Activated naive CD8-positive, alpha-beta T cell treated with anti-CD3 and anti-CD28 coated beads, Interleukin-2, amount 50 U/mL, for 24 hours (primary cell): ENCODE measurements at places on chromosomes 1 and 21.

DNA sequence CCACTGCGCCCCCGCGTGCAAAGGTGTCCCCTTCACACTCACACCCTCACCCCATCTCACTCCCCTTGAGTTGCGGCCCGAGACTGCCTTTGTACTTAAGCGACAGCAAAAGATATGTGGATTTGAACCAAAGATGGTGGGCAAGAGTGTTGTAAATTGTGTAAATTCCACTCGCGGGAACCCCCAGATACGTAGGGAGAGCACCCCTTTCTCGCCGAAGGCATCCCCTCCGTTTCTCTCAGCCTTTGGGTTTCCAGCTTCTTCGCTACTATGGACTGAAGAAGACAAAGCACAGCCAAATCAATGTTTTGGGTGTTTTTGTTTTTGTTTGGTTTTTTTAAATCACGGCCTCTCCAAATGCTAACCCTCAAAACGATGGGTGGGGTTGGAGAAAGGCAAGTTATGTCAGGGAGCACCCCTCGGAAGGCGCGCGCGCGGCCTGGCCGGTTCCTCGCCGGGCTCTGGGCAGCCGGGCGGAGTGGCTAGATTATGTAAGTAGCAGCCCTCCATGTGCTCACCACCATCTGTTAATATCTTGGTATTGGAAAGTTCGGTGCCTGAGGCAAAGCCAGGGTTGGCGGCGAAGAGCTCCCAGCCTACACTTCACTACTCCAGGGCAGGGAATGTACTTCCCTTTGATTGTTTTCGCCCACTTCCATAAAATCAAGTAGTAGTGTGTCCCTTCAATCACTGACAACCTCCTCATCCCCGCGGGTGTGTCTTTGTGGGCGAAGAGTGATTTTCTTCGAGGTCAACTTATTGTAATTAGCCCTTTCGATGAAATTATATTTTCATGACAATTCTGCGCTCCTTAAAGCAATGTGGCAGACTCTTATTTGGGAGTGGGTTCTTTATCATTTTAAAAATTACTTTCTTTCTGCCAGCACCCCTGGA lies 4.0 kb upstream of the PROX1 start:
- peaks cover 35% of the 10 kb centered on the region for H3K4me1 ChIP-seq
- H3K27me3 ChIP-seq = peaks cover 84% of the 10 kb centered on the region
- peaks cover 2% of the 10 kb centered on the region for H3K36me3 ChIP-seq
- no peak overlapping the region for H3K4me3 ChIP-seq
- no peak overlapping the region for H3K27ac ChIP-seq

- no peak overlapping the region for H3K4me3 ChIP-seq
- H3K36me3 ChIP-seq = peaks cover 7% of the 10 kb centered on the region
- peaks cover 2% of the 10 kb centered on the region for H3K4me1 ChIP-seq
- peaks cover 24% of the 10 kb centered on the region for H3K27me3 ChIP-seq
Observed at GRCh38 chr1:22442212-22442894, 9.3 kb upstream of the ZBTB40 start.

GRCh38 chr21:26473471-26473870 lies 99.6 kb downstream of the CYYR1 start:
- H3K27ac ChIP-seq = no peak overlapping the region
- no peaks in the 10 kb centered on the region for H3K27me3 ChIP-seq
- H3K36me3 ChIP-seq = no peaks in the 10 kb centered on the region
- peaks cover 2% of the 10 kb centered on the region for H3K4me1 ChIP-seq
- no peak for DNase-seq

- DNase-seq = no peak
- H3K36me3 ChIP-seq = no peaks in the 10 kb centered on the region
- H3K27ac ChIP-seq = no peak overlapping the region
- no peak overlapping the region for H3K4me3 ChIP-seq
Observed at GRCh38 chr1:63004868-63005267, 220.9 kb downstream of the ATG4C start.
